ENCODE measurements at places on chromosomes 6 and 20.

DNA sequence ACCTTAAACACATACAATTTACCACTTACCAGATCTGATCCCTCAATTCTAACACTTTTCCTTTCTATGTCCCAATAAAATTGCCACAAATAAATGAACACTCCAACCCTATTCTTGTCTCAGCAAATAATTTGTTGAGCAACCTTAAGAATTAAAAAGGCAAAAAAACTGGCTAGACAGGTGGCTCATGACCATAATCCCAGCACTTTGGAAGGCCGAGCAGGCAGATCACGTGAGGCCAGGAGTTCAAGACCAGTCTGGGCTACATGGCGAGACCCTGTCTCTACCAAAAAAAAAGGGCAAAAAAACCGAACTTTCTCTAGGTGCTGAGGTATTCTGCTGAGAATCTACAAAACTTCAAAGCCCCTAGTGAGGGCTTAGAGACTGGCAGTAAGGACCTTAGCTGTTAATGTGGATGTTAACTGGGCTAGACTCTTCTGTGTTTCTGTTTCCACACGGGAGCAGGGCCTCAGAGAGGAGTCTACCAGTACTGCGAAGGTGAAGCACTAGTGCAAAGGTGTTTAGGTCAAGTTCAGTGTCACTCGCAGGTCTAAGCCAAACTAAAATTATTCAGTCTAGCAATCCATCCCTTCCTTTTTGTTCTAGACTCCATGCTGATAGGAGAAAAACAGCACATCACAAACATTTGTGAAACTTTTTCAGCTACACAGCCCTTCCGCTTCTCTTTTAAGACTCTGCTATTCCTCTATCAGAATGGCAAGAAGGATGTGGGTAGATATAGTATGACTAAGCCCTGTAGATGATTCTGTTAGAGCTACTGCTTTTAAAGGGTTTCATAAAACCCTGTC, 2.6 kb downstream of the FASTKD5 start:
- no peak for DNase-seq

DNA sequence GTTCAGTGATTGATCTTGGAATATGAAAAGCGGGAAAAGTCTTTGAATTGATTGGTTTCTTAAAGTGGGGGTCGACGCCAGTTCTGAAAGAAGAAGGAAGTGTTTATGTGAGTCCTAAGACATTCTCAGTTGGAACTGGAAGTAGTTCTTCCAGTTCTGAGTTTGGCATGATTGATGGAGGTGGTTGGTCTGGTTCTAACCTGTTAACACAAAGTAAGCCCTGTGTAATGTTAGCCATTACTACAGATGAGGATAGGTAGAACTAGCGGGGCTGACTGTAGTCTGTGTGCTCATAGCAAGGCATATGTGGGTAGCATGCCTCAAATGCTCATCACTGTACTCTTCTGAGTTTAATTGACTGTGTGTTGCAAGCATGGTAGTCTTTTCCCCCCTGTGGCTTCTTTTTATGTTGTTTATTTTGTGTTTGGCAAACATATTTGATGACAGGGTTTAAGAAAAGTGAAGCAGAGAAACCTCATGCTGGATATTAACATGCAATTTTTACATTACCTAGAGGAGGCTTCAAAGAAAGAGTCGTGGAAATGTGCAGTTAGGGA, 24.9 kb downstream of the CITED2 start:
- DNase-seq = no peak

- DNase-seq = no peak
Measured at GRCh38 chr6:149923327-149923986, 536 bp upstream of the RAET1G start.

GRCh38 chr20:20206788-20207187, 154.5 kb downstream of the CFAP61 start:
- no peak for DNase-seq

GRCh38 chr6:88983532-88983931, 20.1 kb upstream of the RNGTT start:
- DNase-seq = no peak

- peak; percentile 5 for DNase-seq
Measured at GRCh38 chr6:125639466-125640020, 109.9 kb upstream of the HEY2 start.

DNA sequence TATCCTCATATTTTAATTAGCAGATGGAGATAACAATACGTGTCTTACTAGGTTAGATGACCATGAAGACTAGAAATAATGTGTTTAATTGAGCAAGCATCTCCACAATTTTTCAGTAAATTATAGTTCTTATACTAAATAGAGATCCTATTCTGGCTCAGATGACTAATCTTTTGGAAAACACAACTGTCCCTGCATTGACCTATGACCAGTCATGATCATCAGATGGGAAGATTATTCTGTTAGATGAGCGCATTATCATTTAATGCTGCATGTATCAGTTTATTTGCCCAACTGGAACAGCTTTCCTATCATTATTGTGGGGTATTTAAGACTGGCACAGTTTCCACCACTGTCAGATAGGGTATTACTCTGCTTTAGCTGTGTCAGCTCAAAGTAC, 185.5 kb downstream of the MOXD1 start:
- no peak for DNase-seq

DNA sequence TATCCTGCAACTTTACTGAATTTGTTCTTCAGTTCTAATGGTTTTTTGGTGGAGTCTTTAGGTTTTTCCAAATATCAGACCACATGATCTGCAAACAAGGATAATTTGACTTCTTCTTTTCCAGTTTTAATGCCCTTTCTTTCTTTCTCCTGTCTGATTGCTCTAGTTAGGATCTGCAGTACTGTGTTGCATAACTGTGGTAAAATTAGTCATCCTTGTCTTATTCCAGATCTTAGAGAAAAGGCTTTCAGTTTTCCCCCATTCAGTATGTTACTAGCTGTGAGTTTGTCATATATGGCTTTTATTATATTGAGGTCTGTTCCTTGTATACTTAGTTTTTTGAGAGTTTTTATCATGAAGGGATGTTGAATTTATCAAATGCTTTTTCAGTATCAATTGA, 4.3 kb downstream of the MICA start:
- DNase-seq = no peak

DNA sequence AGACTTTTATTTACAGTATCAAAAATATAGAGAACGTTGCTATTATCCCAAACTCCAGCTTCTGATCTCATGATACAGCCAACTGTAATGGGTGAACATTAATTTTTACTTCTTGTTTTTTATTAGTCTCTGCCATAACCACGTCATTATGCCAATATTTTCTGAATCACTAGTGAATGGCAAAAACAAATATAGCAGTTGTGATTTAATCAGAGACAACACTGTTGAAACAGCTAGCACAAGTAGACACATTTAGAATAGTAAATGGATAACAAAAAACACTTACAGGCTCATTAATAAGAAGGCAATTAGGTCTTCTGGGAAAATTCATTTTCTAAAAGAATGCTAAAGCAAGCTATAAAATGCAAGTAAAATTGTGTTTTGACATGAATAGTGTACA, 8.1 kb downstream of the PTPRK start:
- no peak for DNase-seq

- DNase-seq = no peak
Measured at GRCh38 chr6:9404351-9405146, 969.2 kb upstream of the SLC35B3 start.

DNA sequence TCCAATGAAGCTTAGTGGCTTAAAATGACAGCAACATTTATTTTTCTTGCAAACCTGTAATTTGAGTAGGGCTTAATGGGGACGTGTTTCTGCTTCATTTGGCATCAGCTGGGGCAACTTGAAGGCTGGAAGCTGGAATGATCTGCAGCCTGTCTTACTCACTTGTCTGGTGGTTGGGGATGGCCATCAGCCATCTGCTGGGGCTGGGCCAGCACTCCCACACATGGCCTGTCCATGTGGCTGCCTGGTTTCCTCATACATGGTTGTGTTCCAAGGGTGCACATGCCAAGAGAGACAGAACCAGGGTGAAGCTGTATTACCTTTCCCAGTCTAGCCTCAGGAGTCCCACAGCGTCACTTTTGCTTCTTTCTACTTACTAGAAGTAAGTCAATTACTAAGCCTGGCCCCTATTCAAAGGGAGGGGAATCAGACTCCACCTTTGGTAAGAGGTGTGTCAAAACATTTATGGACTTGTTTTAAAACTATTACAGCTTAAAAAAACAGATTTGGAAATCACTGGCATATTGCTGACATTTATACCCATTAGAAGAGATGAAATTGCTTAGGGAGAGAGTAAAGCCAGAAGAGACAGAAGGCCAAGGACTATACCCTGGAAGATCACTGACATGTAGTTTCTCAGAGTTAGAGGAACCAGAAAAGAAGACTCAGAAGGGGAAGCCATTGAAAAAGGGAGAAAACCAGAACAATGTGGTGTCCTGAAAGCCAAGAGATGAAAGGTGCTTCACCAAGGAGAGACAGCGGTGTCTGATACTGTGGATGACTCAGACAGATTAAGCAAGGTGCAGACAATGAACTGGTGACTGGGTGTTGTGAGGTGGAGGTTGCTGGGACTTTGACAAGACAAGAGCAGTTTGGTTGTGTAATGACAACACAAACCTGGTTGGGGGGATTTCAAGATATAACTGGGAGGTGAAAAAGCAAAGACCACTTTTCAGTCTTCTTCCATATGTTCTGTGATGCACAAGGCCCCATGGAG, 345.2 kb downstream of the GJA1 start:
- peak; percentile 97 for DNase-seq

GRCh38 chr6:165833355-165833754, 170.3 kb upstream of the PDE10A start:
- no peak for DNase-seq

GRCh38 chr6:170444811-170445211, 108.3 kb downstream of the PSMB1 start:
- no peak for DNase-seq

- DNase-seq = peak; percentile 75
Measured at GRCh38 chr6:13733178-13733887, 21.7 kb upstream of the RANBP9 start.

DNA sequence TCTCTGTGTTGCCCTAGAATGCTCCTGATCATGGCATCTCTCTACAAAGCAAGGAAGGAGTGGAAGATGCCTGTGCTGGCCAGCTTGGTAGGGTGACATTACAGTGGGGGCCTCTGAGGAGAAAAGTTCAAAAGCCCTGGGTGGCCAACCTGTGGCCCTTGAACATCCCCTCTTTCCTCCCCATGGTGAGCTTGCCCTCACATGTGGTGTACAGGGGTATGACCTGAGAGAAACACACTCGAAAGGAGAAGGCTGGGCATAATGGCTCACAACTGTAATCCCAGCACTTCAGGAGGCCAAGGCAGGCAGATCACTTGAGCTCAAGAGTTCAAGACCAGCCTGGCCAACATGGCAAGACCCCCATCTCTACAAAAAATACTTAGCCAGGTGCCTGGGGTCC, 36.6 kb upstream of the SCAF8 start:
- DNase-seq = no peak

DNA sequence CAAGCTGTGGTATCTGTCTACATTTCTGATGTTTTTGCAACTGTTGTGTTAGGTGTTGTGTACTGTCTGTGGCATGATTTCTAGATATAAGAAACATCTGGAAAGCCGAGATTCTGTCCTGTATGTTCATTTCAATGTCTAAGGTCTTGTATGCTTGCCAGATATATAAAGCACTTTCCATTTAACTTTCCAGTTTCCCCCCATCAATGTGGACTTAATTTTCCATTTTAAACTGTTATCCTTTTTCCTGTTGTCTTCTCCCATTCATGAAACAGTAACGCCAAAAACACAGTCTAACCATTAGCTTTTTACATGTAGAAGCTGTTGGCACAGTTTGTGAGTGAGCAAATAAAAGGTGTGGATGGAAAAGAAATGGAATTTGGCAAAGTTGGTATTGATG, 181.6 kb downstream of the FARS2 start:
- no peak for DNase-seq

DNA sequence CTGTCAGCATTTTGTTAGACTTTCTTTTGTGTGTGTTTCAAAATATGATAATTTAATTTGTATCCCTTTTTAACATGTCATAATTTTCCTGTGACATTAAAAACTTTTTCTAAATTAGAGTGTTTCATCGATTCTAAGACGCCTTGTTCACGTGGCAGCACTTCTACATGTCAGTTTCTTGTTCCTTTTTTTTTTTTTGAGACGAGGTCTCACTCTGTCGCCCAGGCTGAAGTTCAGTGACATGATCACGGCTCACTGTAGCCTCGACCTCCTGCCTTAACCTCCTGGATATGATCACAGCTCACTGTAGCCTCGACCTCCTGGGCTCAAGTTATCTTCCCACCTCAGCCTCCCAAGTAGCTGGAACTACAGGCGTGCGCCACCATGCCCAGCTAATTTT, 27.6 kb upstream of the ADRM1 start:
- no peak for DNase-seq

- no peak for DNase-seq
Measured at GRCh38 chr6:129536271-129536670, 173.7 kb downstream of the ARHGAP18 start.

DNA sequence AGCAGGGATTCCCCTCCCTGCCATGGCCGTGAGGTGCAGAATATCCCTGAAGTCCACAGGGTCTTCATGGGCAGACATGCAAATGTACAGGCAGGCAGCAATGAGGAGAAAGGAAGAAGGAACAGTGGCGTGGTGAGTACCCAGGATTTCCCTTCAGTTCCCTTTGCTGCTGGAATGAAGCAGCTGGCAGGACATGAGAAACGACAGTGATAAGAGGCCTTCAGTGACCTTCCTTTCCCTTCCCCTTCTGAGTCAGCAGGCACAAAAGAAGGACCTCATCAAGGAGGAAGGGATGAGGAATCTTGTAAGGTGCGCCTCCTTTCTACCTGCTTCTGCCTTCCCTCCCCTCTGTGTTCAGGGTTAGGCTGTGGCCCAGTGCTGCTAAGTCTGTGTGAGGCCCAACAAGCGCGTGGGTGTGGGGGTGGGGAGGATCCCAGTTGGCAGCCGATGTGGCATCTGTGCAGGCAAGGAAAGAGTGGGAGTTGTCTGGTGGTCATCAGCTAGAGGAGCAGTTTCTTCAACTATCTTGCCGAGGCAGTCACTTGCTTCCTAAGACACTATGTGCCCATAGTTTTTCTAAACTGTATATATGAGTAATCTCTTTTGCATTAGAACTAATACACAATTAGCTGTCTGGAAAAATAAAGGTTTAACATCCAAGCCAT, 29.5 kb upstream of the FBXO9 start:
- DNase-seq = no peak

DNA sequence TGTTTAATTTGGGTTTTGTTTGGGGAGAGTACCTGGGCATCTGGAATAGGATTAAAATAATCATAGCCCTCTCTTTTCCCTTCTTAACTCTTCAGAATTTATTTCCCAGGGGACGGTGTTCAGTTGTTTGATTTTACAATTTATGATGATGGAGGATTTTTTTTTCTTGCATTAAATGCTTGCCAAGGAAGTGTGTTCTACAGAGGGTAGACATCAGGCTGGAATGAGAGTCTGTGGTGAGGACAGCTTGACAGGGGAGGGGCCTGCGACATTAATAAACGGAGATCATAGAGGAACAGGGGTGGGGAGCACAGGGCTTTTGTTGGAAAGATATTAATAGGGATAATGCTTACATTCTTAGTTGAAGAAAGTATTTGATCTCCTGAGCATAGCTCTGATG, 297.5 kb downstream of the CLIC5 start:
- DNase-seq = no peak

DNA sequence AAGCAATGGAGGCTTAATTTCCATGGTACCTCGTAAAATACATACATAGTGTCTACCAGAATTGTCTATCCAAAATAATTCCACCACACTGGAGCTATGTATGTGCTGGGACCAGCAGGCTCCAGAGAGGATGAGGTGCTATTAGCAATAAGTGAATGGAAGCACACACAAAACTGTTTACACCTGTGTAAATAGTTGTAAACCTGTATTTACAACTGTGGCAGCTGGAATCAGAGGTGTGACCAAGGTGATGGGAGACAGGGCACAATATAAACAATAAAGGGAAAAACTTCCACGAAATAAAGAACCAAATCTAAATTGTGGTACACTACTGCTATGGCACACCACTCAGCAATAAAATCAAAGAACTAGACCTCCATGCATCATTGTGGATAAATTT, 14.4 kb downstream of the RARS2 start:
- no peak for DNase-seq

Data from skeletal muscle cell (primary cell).